ENCODE measurements at places on chromosomes 1 and 21. TPM values are rescaled to one million over a fixed set of nuclear protein-coding genes. Genes with fewer than 3 reads are reported as not detected.

The GCSAML gene
- total RNA-seq, result 2.8 TPM

The C1orf226 gene
- total RNA-seq, result 4.2 TPM

DNA sequence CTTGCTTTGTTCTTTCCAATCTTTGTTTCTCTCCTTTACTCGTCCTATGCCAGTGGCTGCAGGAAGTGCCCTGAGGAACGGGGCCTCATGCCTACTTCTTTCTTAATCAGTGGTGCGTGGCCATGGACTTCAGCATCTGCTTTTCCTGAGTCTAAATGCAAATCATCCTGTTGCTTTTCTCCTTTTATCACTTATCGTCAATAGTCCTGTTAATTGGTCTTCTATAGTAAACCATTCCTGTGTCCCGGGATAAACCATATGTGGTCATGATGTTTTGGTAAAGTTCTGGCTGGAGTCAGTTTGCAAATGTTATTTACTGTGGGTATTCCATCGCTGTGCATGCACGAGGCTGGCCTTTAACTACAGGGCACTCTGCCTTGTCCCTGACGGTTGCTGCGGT, 47.5 kb downstream of the AGPAT3 start:
- DNase-seq, result no peak

DNA sequence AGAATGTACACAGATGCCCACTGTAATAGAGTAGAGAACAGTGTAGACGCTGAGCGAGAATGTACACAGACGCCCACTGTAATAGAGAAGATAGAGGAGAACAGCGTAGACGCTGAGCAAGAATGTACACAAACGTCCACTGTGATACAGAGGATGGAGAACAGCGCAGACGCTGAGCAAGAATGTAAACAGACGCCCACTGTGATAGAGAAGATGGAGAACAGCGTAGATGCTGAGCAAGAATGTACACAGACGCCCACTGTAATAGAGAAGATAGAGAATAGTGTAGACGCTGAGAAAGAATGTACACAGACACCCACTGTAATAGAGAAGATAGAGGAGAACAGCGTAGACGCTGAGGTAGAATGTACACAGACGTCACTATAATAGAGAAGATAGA, 306.9 kb downstream of the SMYD3 start:
- no peak for DNase-seq

GRCh38 chr21:45829668-45830067, 151.9 kb upstream of the COL6A1 start:
- peak; percentile 4 for DNase-seq

The GLMN gene
- total RNA-seq, result 14.2 TPM

DNA sequence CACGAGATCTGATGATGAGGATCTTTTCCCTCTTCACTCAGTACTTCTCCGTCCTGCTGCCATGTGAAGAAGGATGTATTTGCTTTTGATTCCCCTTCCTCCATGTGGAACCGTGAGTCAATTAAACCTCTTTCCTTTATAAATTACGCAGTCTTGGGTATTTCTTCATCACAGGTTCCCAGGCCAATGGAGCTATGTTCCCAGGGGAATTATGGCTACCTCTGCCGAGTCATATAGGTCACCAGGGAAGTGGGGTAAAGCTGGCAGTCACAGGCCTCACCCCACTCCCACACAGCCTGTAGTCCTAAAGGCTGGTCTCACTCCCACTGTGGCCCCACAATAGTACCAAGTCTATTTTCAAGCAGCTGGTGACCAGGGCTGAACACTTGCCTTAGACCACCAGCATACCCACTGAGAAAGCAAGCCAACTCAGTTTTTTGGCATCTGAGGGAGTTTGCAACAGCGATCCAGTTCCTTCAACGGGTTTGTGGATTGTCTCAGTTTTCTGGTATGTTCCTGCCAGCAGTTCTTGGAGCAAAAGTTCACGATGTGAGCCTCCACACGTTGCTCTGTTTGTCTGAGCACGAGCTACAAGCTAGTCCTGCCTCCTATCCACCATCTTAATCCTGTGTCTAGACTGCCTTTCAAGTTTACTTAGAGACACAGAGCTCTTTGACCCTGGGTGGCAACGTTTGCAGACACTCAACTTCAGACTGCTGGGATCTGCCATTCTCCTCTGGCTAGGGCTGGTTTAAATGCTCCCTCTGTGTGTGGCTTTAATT, 104.5 kb downstream of the CENPF start:
- no peak for DNase-seq

The S100A7 gene
- total RNA-seq, result not detected

- no peak for DNase-seq
Measured at GRCh38 chr21:40269239-40269638, 402.0 kb downstream of the PCP4 start.

The TTC13 gene
- total RNA-seq, result 18.5 TPM

Data from testis (tissue), 5 donors.